ENCODE measurements at places on chromosomes 7 and 10.

- DNase-seq = peak; percentile 18
Observed at GRCh38 chr10:4120096-4120853, 335.3 kb upstream of the KLF6 start.

GRCh38 chr7:91551377-91552175 is 287.3 kb downstream of the FZD1 start:
- no peak for DNase-seq

DNA sequence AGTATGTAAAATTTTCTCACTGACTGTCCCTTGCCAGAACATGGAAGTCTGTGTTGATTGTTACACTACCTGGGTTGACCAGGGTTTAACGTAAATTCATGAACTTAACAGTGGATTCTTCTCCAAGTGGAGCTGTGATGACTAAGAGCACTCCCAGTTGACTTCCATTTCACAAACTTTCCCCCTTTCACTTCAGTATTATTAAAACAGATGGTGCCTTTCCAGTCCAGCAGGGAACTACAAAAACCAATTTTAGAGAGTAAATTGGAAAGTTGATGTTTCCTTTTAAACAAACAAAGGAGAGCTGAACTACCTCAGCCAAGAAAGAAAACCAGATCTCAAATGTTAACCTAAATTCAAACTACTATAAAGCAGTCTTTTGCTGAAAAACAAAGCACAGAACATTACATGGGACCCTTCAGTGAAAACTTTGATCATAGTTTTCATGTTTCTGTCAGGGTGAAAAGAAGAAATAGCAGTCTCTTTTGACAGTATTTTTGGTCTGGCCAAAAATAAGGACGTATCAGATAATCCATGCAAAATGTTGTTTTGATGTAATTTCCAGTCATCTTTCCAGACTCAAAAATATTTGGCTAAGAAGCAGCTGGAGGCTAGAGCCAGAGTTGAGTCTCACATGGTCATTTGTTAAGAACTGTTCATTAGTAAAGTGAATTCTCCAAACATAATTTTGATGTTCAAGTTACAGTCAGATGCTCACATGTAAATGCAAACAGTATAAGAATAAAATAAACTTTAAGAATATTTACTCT is 479.9 kb upstream of the AKR1E2 start:
- no peak for DNase-seq

DNA sequence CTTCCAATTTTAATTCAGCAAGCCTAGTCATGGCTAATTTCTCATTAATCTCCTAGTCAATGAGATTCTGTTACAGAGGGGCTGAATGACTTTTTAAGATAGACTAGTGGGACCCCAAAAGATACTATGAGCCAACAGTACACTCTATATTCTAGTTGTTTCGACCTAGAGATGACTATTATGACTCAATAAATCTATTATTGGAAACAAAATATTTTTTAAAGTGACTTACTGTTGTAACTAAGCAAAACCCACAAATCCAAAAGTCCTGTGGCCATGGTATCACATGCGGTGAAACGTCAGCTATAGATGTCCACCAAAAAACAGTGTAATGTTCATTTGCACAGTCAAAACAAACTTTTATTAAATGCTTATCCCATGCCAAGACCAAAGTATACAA is 95.3 kb upstream of the ADO start:
- no peak for DNase-seq

- DNase-seq = no peak
Observed at GRCh38 chr7:18978108-18978495, 139.3 kb downstream of the TWIST1 start.

DNA sequence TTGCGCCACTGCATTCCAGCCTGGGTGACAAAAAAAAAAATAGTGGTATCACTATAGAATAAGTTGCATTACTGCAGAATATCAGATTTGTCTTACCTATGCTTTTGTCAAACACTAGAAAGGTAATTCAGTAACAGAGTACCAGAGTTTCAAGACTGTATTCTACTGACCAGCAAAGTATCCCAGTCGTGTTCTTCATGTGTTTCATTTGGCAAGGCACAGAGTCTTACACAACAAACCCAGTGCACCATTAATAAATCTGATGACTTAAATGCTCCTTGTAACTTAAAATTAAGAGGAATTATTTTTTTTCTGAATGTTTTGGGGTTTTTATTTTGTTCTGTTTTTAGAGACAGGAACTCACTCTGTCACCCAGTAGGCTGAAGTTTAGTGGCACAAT is 34.4 kb upstream of the PBLD start:
- no peak for DNase-seq

GRCh38 chr10:95401704-95402469 is 111.1 kb upstream of the PDLIM1 start:
- no peak for DNase-seq

GRCh38 chr10:118798231-118798662 is 43.5 kb upstream of the CACUL1 start:
- no peak for DNase-seq

- no peak for DNase-seq
Observed at GRCh38 chr7:148172920-148173319, 417.6 kb upstream of the C7orf33 start.

Data from hematopoietic multipotent progenitor cell (in vitro differentiated cells).